ENCODE measurements at places on chromosomes 16 and 17.

DNA sequence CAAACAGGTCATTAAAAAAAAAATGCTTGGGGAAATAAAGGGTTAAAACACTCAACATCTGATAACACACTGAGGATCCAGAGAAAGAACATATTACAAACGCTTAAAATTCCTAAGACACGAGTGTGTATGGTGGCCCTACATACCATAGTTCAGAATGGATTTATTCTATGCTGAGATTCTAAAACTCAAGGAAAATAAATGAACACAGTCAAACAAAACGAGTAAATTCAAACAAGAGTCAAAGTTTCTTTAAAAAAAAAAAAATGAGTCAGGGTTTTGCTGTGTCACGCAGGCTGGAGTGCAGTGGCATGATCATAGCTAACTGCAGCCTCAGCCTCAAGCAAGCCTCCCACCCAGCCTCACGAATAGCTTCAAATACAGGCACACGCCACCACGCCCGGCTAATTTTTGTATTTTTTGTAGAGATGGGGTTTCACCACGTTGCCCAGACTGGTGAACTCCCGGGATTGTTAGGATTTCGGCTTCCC is 17.4 kb downstream of the CRK start:
- no peak for DNase-seq
- no peak overlapping the region for H3K4me3 ChIP-seq
- no peaks in the 10 kb centered on the region for H3K27me3 ChIP-seq
- H3K4me1 ChIP-seq: peaks cover 1% of the 10 kb centered on the region

DNA sequence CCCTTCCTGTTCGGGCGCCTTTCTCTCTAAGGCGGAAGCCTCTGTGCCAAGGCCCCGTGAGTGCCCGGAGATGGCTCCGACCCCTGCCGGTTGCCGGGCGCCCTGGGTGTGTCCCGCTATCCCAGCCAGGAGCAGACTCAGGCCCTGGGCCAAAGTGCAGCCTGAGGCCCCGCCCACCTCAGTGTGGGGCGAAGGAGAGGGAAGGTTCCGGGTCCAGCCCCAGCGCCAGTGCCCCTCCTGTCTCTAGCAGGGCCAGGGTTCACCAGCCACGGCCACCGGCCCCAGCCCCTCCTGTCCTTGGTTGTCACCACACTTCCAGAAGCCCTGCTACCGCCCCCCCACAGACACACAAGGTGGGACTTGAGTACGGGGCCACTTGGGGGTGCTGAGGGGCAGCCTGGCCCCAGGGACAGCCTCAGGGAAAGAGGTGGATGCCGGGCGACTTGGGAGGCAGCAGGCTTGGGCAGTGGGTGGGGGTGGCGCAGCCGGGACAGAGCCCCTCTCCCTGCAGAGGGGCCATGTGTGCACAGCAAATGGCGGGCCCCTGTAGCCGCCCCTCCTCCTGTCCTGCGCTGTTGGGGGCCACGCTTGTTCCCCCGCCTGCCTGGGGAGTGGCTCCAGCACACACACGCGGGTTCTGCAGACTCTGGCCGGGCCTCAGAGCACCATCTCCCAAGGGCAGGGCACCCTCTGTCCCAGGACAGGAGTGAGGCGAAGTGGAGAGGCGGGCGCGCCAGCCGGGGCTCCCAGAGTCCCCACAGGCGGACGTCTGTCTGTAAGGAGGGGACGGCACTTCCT is 6.0 kb downstream of the C1QTNF8 start:
- no peaks in the 10 kb centered on the region for H3K4me1 ChIP-seq
- no peaks in the 10 kb centered on the region for H3K36me3 ChIP-seq
- no peak overlapping the region for H3K4me3 ChIP-seq

DNA sequence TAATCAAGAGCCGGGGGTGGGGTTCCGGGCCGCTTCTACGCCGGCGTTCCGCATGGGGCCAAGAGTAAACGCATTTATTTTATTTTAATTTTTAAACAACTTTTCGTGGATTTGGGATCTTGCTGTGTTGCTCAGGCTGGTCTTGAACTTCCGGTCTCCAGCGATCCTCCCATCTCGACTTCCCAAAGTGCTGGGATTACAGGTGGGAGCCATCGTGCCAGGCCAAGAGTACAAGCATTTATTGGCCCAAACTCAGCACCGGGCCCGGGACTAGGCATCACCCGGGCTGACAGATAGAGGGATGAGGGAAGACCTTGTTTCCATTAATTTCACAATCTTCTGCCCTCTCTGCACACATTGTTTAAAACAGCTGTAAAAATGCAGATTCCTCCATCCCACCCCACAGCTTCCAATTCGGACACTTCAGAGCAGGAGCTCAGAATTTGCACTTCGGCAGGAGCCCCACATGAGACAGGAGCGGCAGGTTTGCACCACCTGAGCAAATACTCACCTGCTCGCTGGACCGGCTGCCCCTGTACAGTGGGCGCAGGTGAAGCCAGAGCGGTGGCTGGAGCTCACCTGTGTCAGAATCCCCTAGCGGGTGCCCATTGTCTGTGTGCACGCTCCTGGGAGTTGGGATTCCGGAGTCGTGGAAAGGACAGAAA is 663 bp upstream of the GINS2 start:
- peaks cover 12% of the 10 kb centered on the region for H3K4me1 ChIP-seq
- no peak for DNase-seq
- H3K27ac ChIP-seq: no peak overlapping the region
- peaks cover 21% of the 10 kb centered on the region for H3K36me3 ChIP-seq

- no peaks in the 10 kb centered on the region for H3K36me3 ChIP-seq
- no peak overlapping the region for H3K4me3 ChIP-seq
- H3K27me3 ChIP-seq: no peaks in the 10 kb centered on the region
These were observed 63.5 kb upstream of the TEX2 start for GRCh38 chr17:64326420-64327054.

All from activated T-helper 2 cell treated with anti-CD3 and anti-CD28 coated beads, Interferon-gamma antibody, Interleukin-2, Interleukin-4, amounts not matched to agents 10 μg/mL and 5 μg/mL and 100 μg/mL, durations not matched to agents 14 hours and 24 hours and 36 hours (primary cell).